ENCODE measurements at places on chromosomes 3 and 15.

- DNase-seq: no peak
Observed at GRCh38 chr15:78605201-78605600, 15.6 kb downstream of the CHRNA3 start.

DNA sequence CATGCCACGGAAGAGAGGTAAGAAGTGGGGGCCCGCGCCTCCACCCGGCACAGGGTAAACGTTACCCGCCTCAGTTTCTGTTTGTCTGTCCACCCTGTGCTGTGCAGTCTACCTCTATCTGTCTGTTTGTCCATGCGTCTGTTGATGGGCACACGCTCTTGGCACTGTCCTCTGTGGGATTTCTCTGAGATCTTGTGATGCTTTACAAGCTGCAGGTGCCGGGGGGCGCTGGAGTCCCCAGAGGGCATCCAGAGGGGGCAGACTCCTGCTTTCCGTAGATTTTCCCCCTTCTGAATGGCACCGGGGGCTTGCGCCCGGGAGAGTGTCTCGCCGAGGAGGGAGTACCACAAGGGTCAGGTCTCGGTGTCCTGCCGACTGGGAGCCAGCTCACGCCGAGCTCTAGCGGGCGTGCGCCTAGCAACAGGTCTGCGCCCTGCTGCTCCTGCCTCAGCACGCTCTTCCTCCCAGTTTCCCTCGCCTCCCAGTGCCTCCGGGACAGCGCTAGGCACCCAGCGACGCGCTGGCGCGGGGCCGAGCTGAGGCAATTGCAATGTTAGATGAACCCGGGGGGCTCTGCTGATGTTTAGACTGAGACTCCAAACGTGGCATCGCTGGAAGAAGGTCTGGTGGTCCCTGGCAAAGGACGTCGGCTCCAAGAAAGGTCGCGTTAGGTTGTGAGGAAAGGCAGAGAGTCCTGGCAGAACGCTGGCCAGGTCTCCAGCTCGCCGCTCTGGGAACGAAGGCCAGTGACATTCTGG is 667 bp downstream of the CEMIP start:
- peak; percentile 69 for DNase-seq

GRCh38 chr15:48451736-48452135 is 120.5 kb downstream of the DUT start:
- DNase-seq: no peak

- DNase-seq: no peak
Observed at GRCh38 chr3:72515281-72515680, 333.0 kb downstream of the SHQ1 start.

- DNase-seq: peak; percentile 25
Observed at GRCh38 chr15:90300988-90301706, 35.7 kb downstream of the NGRN start.

- DNase-seq: no peak
Observed at GRCh38 chr3:191781044-191781443, 320.1 kb downstream of the PYDC2 start.

DNA sequence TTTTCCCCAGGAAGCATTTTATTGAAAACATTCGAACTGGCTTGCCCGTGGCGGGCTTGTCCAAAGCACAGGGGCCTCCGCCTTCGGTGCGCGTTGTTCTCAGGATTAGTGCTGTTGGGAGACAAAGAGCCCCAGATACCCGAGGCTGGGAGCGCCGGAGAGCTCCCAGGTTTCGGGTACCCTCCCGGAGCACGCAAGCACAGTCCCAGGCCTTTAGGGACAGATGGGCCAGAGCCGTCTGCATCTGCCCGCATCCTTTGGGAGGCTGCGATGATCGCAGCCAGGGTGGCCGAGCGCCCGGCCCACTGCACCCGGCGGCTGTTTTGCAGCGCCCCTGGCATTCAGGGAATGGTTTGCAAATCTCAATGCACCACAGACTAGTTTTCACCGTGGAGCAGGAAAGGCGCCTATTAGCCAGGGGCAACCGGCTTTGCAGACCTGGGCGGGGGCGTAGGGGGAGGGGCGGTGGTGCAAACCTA is 5.0 kb upstream of the FEZF2 start:
- no peak for DNase-seq

- DNase-seq: peak; percentile 85
Observed at GRCh38 chr15:43911235-43911781, 84.5 kb downstream of the WDR76 start.

GRCh38 chr3:108092501-108092900 is 1.7 kb upstream of the CD47 start:
- no peak for DNase-seq

DNA sequence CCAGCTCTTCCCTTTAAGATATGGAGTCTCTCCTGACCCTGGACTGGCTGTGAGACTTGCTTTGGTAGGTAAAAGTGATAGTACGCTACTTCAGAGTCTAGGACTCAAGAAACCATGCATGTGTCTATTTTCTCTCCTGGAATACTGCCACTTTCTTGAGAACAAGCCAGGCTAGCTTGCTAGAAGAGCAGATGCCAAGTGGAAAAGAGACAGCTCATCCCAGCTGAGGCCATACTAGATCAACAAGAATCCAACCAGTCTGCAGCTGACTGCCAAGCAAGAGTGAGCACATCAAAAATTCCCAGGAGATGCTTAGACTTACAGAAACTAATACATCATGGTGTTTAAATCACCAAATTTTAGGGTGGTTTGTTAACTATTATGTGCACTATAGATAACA is 208.3 kb upstream of the RBMS3 start:
- no peak for DNase-seq
